HFF-Myc (cell line): ENCODE measurements at places on chromosomes 5 and 9.

DNA sequence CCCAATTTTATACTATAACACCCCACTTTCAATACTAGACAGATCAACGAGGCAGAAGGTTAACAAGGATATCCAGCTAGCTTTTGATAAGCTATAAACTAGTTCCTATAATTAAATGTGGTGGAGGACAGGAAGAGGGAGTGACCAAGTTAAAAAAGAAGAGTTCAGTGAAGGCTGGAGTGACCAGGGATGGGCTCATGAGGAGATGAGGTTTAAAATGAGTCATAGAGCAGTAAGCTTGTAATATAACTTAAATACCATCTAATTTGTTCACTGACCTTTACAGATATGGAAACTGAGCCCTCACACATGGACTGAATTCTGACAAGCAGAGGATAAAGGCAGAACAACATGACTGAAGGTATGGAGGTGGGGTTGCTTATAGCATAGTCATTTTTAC is 284.5 kb downstream of the SPATA31D1 start:
- DNase-seq, result peak; percentile 19

DNA sequence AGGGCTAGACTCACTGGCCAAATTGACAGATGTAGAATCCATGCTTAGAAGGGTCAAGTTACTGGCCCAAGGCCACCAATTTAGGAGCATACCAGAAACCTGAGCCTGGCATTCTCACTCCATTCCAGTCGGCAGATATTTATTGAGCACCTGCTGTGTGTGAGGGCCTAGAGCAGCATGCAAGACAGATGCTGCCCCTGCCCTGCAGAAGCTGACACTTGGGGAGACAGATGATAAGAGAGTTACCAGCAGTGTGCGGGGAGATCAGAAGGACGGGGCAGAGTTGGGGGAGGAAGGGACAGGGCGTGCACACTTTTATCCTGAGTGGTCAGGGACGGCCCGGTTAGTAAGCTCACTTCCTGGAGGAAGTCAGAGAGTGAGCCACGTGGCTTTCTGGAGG is 111.5 kb upstream of the RAPGEF1 start:
- DNase-seq, result no peak

- no peak for DNase-seq
Measured at GRCh38 chr9:32671333-32671732, 35.9 kb upstream of the TAF1L start.

DNA sequence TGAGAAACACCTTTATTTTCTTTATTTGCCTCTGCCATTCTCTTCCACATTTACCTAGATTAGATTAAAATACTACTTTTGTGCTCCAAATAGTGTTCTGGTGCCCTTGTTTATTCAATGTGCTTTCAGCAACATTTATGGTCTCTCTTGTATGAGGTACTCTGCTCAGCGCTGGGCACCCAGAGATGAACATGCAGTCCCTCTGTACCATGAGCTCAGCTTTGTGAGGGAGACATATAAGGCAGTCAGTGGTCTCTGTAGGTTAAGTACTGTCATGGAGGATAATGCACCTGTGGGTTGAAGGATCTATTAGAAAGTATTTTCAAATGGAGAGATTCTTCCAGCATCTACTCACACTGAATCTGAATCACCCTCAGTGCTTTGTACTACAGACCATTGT is 176.5 kb downstream of the TAF11L14 start:
- DNase-seq, result no peak

DNA sequence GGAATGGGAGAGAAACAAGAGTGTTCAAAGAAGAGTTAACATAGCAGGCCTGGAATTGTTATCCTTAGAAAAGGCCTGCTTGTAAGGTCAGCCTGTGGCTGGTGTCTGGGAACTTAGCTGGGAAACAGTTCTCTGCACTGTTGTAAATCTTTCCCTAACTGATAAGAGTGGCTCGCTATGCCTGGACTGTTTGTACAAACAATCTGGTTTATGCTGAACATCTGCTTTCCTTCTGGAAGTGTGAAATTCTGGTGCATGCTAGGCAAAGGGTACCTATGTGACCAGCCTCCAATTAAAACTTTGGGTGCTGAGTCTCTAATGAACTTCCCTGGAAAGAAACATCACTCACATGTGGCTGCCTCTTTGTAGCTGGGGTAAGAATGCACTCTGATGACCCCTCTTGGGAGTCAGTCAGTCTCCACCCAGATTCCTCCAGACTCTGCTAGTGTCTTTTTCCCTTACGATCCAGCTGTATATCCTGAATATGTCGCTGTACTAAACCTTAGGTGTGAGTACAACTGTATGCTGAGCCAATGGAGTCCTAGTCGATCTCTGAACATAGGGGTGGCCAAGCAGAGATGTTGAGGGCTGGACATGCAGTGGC is 16.5 kb downstream of the SPARC start:
- no peak for DNase-seq
